ENCODE measurements at places on chromosomes 7 and 10. TPM values are rescaled to one million over a fixed set of nuclear protein-coding genes. Genes with fewer than 3 reads are reported as not detected.

ODAD2 gene
- 0.70 TPM for total RNA-seq

NOLC1 gene
- total RNA-seq, result 65.5 TPM

CCDC136 gene
- 0.19 TPM for total RNA-seq

BAMBI gene
- total RNA-seq, result 6.8 TPM

HOXA4 gene
- 6.8 TPM for total RNA-seq

GRM3 gene
- not detected for total RNA-seq

TEX47 gene
- not detected for total RNA-seq

LIPN gene
- not detected for total RNA-seq

LRIT1 gene
- not detected for total RNA-seq

PPP1R17 gene
- total RNA-seq, result not detected

GIMAP4 gene
- total RNA-seq, result 83.5 TPM

GNG11 gene
- 302 TPM for total RNA-seq

PIK3AP1 gene
- total RNA-seq, result 0.10 TPM

OR2A1 gene
- total RNA-seq, result not detected

Data from glomerular endothelial cell (primary cell).